ENCODE measurements at places on chromosomes 5 and 9.

- no peaks in the 10 kb centered on the region for H3K4me1 ChIP-seq
- H3K4me3 ChIP-seq = no peak overlapping the region
- no peak overlapping the region for H3K27ac ChIP-seq
- H3K36me3 ChIP-seq = no peaks in the 10 kb centered on the region
- no peaks in the 10 kb centered on the region for H3K27me3 ChIP-seq
- no peak for DNase-seq
These were observed 20.5 kb downstream of the EQTN start for GRCh38 chr9:27276193-27277030.

DNA sequence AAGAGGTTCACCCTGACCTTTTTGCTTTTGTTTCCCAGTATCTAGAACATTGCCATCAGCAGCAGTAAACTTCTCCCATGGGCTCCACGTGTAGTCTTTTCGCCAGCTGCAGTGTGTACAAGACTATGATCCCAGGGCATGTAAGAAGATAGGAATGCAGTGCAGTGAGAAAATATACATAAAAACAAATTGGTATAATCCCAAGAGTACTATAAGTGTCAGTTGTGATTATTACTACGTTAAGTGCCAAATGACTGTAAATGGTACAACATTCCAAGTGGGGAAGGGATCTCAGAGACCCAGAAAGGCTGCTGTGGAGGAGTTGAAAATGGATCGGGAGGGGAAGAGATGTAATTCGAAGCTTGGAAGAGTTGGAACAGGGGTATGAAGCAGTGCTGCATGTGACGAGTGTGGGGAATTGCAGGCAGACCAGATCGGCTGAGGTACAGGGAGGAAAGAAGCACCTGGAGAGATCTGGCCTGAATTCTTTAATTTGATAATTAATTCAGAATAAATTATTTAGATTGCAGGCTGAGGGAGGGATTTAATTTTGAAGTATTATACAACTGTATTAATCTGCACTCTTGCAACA is 95.1 kb downstream of the FBXL7 start:
- H3K4me1 ChIP-seq = peaks cover 6% of the 10 kb centered on the region
- no peak overlapping the region for H3K4me3 ChIP-seq
- H3K27me3 ChIP-seq = no peaks in the 10 kb centered on the region
- no peak for DNase-seq

DNA sequence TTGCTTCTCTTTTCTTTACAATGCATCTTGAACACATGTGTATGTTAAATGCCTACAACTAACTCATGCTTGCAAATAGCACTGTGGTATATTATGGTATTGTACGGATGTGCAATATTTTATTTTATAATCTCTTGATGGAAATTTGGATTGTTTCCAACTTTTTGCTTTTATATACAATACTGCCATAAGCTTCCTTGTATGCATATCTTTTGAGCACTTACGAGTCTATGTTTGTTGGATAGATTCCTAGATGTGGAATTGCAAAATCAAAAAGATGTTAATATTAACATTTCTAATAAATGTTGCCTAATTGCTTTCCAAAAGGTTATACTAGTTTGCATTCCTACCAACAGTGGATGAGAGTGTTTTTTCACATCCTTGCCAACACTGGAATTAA is 3.4 kb upstream of the GALNT12 start:
- H3K4me3 ChIP-seq = no peak overlapping the region
- H3K27ac ChIP-seq = no peak overlapping the region
- no peaks in the 10 kb centered on the region for H3K36me3 ChIP-seq
- H3K27me3 ChIP-seq = peaks cover 21% of the 10 kb centered on the region
- H3K4me1 ChIP-seq = peaks cover 21% of the 10 kb centered on the region

- no peak overlapping the region for H3K4me3 ChIP-seq
- no peaks in the 10 kb centered on the region for H3K36me3 ChIP-seq
- no peak for DNase-seq
- no peak overlapping the region for H3K27ac ChIP-seq
- no peaks in the 10 kb centered on the region for H3K27me3 ChIP-seq
These were observed 17.1 kb downstream of the DCANP1 start for GRCh38 chr5:135430135-135430437.

DNA sequence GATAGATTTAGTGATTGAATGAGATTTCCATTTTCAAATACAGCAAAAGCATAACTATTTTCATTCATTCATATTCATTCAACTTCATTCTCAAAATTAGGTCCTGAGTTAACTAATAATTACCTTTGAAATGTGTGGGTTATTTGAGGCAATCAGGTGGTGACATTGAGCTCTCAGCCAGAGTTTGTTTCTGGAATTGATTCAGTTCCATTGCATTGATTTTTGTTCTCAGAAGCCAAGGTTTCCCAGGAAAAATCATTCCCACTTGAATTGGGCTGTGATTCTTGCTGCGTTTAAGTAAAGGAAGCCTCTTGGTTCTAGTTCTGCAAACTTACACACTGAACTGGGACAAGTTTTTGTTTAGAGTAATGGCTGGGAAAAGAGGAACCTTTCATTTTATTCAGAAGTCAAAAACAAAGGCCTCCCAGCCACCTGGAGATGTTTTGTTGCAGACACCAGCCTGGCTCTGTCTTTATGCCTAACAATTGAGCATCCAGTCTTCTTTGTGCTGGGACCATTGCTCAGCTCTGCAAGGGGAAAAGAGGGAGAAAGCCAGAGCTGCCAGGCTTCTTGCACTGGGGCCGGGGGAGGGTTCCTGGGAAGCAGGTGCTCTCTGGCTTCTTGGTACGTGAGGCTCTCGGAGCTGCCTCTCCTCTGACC is 198.6 kb downstream of the TRIO start:
- no peak overlapping the region for H3K4me3 ChIP-seq
- no peaks in the 10 kb centered on the region for H3K27me3 ChIP-seq
- peak; percentile 62 for DNase-seq

Measured in endodermal cell (in vitro differentiated cells).